ENCODE measurements at places on chromosomes 4 and X.

DNA sequence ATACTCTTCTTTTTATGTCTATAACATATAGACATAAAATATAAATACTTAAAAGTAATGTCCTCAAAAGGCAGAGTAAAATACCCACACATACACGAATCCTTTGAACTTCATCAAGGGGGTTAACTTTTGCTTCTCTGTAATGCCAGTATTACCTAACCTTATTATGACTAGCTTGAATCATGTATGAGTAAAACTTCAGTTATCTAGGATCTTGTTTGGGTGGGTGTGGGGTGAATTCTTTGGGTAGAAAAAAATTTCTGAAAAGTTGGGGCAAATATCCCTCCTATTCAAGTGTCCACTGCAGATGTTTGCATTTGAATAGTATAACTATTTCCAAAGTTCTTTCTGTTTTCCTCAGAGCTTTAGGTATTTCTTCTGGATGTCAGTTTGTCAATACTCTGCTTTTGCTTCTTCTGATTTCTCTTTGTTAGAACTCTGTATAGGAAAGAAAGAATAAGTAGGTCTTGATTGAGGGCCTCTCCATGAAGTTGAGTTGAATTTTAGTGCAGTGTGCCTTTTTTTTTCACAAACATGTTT lies 173.8 kb downstream of the ADGRL3 start:
- no peak for DNase-seq

DNA sequence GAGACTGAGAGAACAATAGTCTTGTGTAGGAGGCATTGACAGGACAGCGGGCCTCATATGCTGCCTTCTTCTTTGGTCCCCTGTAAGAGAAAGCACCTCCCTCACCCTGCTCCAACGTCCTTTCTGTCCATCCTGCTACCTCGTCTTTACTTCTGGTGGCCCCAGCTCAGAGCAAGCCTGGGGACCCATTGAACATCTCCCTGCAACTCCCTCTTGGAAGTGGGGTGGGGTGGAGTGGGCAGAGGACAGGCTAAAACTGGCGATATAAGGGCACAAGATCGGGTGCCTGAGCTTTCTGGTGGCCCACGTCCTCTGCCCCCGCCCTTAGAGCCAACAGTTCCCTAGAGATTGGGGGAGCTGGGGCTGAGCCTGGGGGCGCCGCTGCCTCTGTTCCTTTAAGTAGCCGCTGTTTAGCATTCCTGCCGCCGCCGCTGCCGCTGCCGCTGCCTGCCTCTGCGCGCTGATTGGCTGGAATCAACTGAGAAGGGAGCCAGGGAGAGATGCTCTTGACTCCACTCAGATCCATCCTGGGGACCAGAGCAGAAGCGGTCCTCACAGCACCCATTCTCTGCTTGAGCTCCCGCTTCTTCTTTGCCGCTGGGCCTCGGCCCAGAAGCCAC lies at the start of gene DLG3:
Gene DLG3 (plus strand): TSS at position 510 of the 620 bp plus-strand sequence. CDS start 367 bp downstream, outside the sequence.
- DNase-seq = no peak

DNA sequence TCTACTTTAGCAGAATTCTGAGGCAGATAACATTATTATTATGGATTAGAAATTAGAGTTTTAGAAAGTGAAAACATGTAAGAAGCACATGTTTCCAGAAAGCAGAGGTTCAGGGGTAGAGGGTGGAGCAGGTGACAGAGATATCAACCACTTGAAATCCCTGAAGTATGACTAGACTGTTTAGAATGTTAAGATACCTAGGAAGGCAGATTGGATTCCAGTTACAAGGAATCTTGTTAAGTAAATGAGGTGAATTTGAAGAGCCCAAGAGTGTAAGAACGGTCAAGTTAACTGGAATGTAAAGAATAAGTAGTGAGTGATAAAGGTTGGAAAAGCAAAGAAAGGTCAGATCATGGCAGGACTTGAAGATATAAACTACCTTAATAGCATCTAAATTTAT lies 37.6 kb downstream of the ARSJ start:
- no peak for DNase-seq

DNA sequence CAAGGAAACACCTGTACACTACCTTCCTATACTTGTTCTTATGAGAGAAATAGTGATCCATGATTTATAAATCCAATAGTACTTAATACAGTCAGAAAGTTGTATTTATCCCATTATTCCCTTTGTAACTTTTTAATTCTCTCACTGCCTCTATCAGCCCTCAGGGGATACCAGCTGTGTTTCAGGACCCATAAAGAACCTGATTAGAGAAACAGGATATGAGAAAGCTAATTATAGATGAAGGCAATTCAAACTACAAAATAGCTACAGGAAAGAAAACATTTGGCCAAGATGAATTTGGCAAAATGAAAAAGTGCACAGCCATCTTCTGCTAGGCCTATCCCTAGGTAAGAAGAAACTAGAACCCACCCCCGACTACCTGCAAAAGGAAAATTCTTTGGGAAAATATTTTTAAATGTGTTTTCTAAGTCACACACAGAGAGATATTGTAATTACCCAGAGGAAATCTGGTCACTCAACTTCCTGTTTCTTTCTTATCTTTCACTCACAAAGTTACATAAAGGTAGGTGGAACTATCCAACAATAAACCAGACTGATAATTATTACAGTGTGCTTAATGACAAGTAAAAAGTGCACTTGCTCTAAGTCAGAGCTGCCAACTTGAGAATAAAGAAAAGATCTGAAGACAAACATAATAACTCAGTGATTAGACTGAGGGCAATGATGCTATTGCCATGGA lies 836.5 kb upstream of the HTR2C start:
- no peak for DNase-seq

GRCh38 chr4:2256781-2257191 lies 5.1 kb downstream of the MXD4 start:
- no peak for DNase-seq

GRCh38 chr4:92483341-92483740 lies 179.6 kb downstream of the GRID2 start:
- no peak for DNase-seq

GRCh38 chr4:47836641-47837093 lies 1.2 kb downstream of the CORIN start:
- peak; percentile 31 for DNase-seq

GRCh38 chr4:173538909-173539445 lies 8.9 kb upstream of the HAND2 start:
- no peak for DNase-seq

DNA sequence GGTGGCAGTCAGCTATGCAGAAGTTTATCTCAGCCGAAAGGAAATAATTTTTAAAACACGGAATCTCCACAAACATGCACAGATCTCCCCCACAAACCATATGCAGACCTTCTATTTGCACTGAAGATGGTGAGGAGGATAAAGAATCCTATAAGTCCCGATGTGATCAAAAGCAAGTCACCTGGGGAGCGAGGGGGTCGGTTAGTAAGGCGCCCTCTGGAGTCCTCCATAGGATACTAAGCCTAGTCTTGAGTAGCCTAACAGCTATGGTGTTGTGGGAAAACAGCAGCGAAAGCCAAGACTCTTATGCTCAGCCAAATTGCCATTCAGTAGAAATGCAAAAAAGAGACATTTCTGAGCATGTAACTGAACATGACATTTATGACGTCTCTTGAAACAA lies 210.9 kb downstream of the FRMPD4 start:
- no peak for DNase-seq

DNA sequence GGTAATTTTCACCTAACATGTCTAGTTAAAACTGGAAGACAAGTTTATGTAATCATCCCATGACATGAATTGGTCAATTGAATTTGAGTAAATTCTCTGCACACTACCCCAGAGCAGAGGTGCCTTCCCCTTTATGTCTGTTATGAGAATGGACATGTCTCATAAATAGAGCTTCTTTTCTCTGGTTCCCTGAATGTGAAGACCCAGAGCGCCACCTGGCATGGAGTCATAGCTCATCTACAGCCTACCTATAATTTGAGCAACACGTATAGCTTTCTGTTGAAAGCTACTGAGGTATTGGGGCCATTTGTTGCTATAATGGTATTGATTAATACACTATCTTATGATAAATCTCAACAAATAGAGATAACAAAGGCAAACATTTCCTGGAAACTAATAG lies 626.5 kb upstream of the GALNTL6 start:
- no peak for DNase-seq

GRCh38 chrX:105375816-105376215 lies 155.3 kb upstream of the TEX13A start:
- no peak for DNase-seq

DNA sequence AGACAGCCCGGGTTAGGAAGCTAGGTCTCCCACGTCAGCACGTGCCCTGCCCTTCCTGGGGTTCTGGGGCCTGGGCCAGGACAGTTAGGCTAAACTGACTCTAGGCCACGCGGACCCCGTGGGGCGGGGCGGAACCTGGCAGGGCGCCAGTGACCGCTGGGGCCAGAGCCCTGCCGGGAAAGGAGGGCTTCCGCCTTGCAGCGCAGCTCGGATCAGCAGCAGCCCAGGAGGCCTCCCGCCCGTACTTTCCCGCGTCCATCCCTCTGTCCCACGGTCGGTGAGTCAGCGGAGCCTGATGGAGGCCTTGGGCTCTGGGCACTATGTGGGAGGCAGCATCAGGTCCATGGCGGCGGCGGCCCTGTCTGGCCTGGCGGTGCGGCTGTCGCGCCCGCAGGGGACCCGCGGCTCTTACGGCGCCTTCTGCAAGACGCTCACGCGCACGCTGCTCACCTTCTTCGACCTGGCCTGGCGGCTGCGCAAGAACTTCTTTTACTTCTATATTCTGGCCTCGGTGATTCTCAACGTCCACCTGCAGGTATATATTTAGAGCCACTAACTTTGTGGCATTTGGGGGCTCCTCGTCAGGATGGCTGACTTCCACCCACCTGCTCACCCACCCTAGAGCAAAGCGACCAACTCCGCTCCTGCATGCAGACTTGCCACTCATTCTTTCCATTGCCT lies at the start of gene SMIM10:
Gene SMIM10 (plus strand): TSS at position 191 of the 681 bp plus-strand sequence. CDS start 105 bp downstream, at position 296.
- DNase-seq = peak; percentile 6

GRCh38 chr4:134627366-134627765 lies 425.8 kb upstream of the PABPC4L start:
- DNase-seq = no peak

DNA sequence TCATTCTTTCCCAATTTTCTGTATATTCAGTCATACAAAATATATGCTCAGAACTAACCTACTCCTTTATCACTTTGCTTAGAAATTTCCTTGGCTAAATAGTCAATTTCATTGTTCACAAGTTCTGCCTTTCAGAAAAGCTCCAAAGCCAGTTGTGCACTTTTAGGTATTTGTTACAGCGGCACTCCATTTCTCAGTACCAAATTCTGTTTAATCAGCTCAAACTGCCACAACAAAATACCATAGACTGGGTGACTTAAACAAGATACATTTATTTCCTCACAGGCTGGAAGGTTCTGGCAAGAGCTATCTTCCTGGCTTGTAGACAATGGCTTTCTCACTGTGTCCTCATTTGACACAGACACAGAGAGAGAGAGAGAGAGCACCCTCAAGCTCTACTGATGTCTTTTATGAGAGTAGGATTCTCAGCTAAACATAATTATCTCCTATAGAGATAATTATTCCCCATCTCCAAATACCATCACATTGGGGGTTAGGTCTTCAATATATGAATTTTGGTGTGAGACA lies 188.8 kb upstream of the FSTL5 start:
- DNase-seq = no peak

DNA sequence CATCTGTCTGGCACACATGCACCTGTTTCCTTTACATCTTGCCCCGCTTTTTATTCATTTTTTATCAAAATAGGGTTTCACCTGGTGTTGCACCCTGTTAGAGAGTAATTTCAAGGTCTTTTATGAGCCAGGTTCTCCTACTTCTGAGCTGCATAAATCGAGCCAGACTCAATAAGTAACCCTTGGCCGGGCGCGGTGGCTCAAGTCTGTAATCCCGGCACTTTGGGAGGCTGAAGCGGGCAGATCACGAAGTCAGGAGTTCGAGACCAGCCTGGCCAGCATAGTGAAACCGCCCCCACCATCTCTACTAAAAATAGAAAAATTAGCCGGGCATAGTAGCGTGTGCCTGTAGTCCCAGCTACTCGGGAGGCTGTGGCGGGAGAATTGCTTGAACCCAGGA lies 1.0 kb upstream of the PPP2R3B start:
- DNase-seq = no peak

GRCh38 chrX:16305187-16305586 lies 137.9 kb downstream of the MAGEB17 start:
- DNase-seq = no peak

GRCh38 chrX:124212622-124213021 lies 119.8 kb upstream of the TEX13D start:
- no peak for DNase-seq

- no peak for DNase-seq
Observed at GRCh38 chr4:185237175-185237574, 27.8 kb downstream of the SNX25 start.

GRCh38 chrX:144297221-144297620 lies 413.4 kb downstream of the UBE2NL start:
- no peak for DNase-seq

DNA sequence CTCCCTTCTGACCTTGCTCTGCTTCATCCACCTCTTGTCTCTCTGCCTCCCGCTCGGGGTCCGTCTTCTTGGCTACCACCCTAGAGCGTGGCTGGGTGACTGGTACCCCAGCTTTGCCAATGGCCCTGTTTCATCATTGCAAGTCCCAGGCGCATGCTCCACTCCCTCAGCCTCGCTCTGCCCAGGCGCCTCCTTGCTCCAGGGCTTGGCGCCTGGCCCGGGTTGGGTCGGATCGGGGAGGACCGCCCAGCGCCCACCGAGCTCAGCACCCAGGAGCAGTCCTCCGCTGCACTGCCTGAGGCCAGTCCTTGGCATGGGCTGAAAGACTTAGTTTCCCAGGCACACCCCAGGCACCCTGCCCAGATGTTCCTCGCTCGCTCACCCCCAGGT lies 577 bp downstream of the BGN start:
- DNase-seq = no peak

- no peak for DNase-seq
Observed at GRCh38 chrX:10095698-10096432, 60.9 kb upstream of the CLCN4 start.

- no peak for DNase-seq
Observed at GRCh38 chr4:8704632-8705031, 112.1 kb downstream of the CPZ start.

DNA sequence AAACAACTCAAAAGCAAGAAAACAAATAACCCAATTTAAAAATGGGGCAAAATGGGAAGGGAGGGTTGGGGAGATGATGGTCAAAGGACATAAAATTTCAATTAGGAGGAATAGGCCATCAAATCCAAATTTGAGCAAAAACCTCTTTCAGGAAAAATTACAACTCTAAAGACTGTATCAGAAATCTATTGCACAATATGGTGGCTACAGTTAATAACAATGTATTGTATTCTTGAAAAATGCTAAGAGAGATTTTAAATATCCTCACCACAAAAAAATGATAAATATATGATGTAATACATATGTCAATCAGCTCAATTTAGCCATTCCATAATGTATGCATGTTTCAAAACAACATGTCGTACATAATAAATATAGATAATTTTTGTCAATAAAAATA lies 60.7 kb downstream of the RELL1 start:
- DNase-seq = no peak

Measured in activated CD4-positive, alpha-beta T cell treated with anti-CD3 and anti-CD28 coated beads for 24 hours (primary cell).